Memory B cell (primary cell): ENCODE measurements at places on chromosomes 11 and 22.

- no peak overlapping the region for H3K4me3 ChIP-seq
- H3K27me3 ChIP-seq: peaks cover 2% of the 10 kb centered on the region
- H3K27ac ChIP-seq: no peak overlapping the region
- no peaks in the 10 kb centered on the region for H3K4me1 ChIP-seq
- no peak for DNase-seq
- H3K36me3 ChIP-seq: no peaks in the 10 kb centered on the region
These were observed 6.8 kb upstream of the DEUP1 start for GRCh38 chr11:93323747-93324146.

GRCh38 chr11:63443714-63444113 lies 47.3 kb downstream of the PLAAT5 start:
- no peak for DNase-seq
- H3K4me1 ChIP-seq: no peaks in the 10 kb centered on the region
- H3K36me3 ChIP-seq: no peaks in the 10 kb centered on the region
- no peak overlapping the region for H3K4me3 ChIP-seq
- peaks cover 11% of the 10 kb centered on the region for H3K27me3 ChIP-seq

DNA sequence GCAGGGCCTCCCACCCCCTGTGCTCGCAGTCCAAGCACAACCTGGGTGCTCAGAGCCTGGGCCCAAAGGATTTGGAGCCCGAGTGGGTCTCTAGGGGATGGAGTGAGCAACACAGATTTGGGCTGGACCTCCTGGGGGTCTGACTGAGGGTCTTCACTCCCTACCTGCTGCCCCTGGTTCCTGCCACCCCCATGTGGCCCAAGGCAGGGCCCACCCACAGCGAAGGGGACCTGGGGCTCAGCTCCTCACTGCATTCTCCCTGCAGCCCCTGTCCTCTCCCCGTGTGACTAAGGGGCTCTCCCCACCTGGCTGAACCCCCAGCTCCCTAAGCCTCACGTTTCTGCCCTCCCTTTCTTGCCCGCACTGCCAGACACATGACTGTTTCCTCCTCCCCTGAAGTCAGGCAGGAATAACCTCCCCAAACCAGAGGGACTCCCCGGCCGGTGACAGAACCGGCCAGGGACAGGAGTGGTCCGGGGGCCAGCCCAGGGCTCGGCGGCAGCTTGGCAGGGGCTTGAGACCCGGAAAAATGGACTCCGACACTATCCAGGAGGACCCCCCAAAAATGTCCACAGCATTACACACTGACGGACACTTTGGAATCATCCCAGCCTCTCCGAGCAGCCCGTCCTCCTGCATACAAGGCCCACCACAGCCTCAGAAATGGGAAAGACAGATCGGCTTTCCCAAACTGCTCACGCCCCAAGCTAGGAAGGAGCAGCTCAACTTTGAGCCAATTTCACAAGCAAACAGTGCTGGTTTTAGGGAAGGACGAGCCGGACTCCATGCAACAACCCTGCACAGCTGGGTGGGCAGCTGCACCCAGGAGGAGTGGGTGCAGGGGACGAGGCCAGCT lies 57.8 kb downstream of the BRD1 start:
- no peaks in the 10 kb centered on the region for H3K4me1 ChIP-seq
- H3K27ac ChIP-seq: no peak overlapping the region
- DNase-seq: no peak
- H3K27me3 ChIP-seq: no peaks in the 10 kb centered on the region

GRCh38 chr11:31529189-31529588 lies 19.6 kb downstream of the ELP4 start:
- H3K36me3 ChIP-seq: peaks cover 22% of the 10 kb centered on the region
- H3K27me3 ChIP-seq: no peaks in the 10 kb centered on the region
- H3K27ac ChIP-seq: no peak overlapping the region

DNA sequence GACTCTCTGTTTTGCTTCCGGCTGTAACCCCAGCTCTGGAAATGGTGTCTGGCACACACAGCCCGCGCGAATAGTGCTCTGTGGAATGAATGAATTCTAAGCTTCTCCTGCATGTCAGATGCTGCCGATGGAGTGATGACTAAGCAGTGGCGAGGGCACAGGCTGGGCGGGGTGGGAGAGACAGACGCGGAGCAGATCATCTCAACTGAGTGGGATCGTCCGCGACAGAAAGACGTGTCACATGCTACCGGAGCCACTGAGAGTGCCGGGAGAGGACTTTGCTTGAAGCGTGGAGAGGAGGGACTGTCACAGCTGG lies 334.5 kb downstream of the CTTN start:
- H3K27me3 ChIP-seq: peaks cover 3% of the 10 kb centered on the region
- H3K4me1 ChIP-seq: no peaks in the 10 kb centered on the region
- no peak overlapping the region for H3K27ac ChIP-seq

DNA sequence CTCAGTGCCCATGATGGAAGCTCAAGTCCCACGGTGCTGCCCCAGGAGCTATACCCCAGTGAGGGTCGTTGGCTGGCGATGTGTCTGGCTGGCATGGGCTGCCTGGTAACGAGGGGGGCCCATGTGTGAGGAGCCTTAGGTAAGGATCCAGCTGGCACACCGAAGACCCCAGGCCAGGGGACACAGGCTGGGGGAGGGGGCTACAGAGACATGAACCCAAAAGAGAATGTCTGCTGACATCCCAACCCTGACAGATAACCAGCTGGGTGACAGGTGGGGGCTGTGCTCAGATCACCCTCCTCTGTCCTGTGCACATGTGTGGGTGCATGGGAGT lies 39.2 kb downstream of the RTN4R start:
- H3K27ac ChIP-seq: no peak overlapping the region
- H3K4me1 ChIP-seq: no peaks in the 10 kb centered on the region
- H3K27me3 ChIP-seq: peaks cover 5% of the 10 kb centered on the region
- H3K36me3 ChIP-seq: no peaks in the 10 kb centered on the region
- H3K4me3 ChIP-seq: no peak overlapping the region
- DNase-seq: no peak

- no peak overlapping the region for H3K27ac ChIP-seq
- peaks cover 21% of the 10 kb centered on the region for H3K36me3 ChIP-seq
- no peak for DNase-seq
- no peak overlapping the region for H3K4me3 ChIP-seq
These were observed 251.2 kb downstream of the BRD1 start for GRCh38 chr22:49576241-49577141.

- no peak overlapping the region for H3K27ac ChIP-seq
- H3K36me3 ChIP-seq: no peaks in the 10 kb centered on the region
- peaks cover 8% of the 10 kb centered on the region for H3K27me3 ChIP-seq
- no peak overlapping the region for H3K4me3 ChIP-seq
- DNase-seq: no peak
These were observed 16.7 kb upstream of the SYT12 start for GRCh38 chr11:67006029-67006884.

GRCh38 chr11:33214187-33214586 lies 43.0 kb upstream of the HIPK3 start:
- H3K36me3 ChIP-seq: peaks cover 2% of the 10 kb centered on the region
- H3K27me3 ChIP-seq: peaks cover 10% of the 10 kb centered on the region
- H3K4me3 ChIP-seq: no peak overlapping the region
- no peak overlapping the region for H3K27ac ChIP-seq

DNA sequence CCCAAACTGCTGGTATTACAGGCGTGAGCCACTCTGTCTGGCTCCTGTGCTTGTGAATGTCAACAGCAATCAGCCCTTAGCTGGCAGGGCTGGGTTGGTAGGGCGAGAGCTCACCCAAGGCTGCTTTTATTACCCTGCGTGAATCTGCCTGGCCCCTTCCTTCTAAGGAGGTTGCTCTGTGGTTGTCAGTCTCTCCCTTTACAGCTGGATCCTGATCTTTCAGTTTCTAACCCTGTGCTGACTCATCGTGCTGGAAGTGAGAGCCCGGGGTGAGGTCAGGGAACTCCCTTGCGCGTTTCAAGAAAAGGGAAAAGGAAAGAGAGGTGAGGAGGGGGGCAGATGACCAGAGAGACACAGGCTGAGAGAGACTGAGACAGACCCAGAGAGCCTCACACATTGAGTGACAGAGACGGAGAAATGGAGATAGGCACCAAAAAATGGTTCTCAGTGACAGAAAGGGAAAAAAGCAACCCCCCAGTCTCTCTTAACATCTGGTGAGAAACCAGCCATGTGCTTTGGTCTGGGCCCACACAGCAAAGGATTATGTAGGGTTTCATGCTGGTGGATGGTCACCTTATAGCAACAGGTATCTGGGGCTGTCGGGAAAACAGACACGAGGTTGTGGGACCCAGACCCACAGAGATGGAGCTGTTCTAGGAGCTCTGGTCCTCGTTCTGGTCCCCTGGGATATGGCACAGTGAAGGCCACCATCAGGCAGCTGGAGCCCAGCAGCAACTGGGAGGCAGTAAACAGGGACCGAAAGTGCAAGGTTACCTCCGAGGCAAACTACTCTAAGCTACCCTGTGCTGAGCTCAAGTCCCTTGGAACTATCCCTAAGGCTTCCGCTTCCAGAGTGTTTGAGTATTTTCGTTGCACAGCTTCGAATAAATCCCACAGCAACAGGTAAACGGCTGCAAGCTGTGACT lies 2.5 kb downstream of the TCN2 start:
- H3K27me3 ChIP-seq: peaks cover 4% of the 10 kb centered on the region
- H3K36me3 ChIP-seq: no peaks in the 10 kb centered on the region
- peaks cover 23% of the 10 kb centered on the region for H3K4me1 ChIP-seq

DNA sequence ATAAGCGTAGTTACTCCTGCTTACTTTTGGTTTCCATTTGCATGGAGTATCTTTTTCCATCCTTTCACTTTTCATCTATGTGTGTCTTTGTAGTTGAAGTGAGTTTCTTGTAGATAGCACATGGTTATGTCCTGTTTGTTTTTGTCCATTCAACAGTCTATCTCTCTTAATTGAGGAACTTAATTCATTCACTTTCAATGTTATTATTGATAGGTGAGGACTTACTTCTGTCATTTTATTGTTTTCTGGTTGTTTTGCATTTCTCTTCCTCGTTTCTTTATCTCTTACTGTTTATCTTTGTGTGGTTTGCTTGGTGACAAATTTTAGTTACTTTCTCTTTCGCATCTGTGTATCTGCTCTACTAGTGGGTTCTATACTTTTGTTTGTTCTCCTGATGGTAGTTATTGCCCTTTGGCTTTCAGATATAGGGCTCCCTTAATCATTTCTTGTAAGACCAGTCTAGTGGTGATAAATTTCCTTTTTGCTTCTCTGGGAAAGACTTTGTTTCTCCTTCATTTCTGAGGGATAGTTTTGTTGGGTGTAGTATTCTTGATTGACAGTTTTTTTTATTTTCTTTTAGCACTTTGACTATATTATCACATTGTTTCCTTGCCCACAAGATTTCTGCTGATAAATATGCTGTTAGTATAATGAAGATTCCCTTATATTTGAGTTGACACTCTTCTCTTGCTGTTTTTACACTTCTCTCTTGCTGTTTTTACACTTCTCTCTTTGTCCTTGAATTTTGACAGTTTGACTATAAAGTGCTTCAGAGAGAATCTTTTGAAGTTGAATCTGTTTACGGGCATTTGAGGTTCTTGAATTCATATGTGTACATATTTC lies 9.0 kb upstream of the RAG1 start:
- H3K36me3 ChIP-seq: no peaks in the 10 kb centered on the region
- peak overlapping the region; percentile 1 for H3K4me3 ChIP-seq
- H3K4me1 ChIP-seq: peaks cover 3% of the 10 kb centered on the region
- peaks cover 7% of the 10 kb centered on the region for H3K27me3 ChIP-seq

DNA sequence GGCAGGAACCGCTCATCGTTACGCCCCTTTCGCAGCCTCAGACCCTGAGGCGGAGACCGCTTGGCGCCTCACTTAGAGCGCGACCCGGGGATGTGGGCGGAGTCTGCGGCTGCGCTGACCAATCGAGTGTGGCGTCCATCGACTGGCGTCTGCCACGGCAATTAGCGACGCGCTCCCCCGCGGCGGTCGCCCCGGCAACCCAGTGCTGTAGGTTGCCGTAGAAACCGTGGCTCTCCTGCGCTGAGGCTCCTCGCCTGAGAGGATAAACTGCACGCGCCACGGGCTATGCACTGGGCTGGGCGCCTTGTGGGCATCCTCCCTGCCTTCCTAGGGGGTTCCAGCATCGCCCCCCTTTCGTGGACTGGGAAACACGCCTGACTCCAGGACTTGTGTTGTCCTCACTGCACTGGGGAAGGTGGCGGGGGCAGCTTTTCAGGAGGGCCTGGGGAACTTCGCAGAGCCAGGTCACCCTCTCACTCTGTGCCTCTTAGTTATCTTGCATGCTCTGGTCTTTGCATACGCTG lies 701 bp upstream of the P2RX6 start:
- H3K27me3 ChIP-seq: no peaks in the 10 kb centered on the region
- no peaks in the 10 kb centered on the region for H3K36me3 ChIP-seq
- peak; percentile 78 for DNase-seq
- peak overlapping the region; percentile 88 for H3K4me3 ChIP-seq

DNA sequence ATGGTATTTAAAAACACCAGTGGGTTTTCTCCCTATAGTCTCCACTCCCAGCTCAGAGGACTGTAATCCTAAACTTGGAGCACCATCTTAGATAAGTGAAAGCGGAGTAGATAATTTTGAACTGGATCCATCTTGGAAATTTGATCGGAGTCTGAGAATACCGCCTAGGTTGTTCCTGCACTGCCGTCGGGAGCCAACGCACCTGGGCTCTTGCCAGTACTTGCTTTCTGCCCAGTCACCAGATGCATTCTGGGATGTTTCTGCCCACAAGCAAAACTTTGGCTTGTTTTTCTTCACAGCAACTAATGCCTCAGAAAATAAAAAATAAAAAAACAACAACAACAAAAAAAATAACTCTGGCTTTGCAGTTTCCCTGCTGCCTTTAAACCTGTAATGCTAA lies 113.0 kb upstream of the MTMR2 start:
- peaks cover 12% of the 10 kb centered on the region for H3K4me1 ChIP-seq
- H3K4me3 ChIP-seq: no peak overlapping the region
- no peak overlapping the region for H3K27ac ChIP-seq

- H3K36me3 ChIP-seq: peaks cover 5% of the 10 kb centered on the region
- no peak overlapping the region for H3K27ac ChIP-seq
- H3K27me3 ChIP-seq: no peaks in the 10 kb centered on the region
- H3K4me3 ChIP-seq: no peak overlapping the region
- no peak for DNase-seq
These were observed 43.7 kb downstream of the GDPD5 start for GRCh38 chr11:75481922-75482606.

DNA sequence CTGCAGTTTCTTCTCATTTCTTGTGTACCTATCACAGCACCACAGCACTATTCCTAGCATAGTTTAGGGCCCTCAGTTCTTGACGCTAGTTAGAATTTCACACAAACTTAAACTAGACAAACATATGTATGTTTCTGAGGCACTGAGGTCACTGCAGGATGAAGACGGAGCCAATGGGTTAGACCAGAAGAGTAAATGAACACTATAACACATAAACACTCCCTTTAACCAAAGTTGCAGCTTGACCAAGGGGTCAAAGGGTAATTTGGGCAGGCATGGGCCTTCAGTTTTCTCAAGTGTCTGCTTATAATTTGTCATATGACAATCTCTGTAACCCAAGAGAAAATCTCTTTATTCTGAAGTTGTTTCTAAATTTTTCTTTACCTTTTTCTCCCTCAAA lies 12.9 kb upstream of the HBE1 start:
- no peak overlapping the region for H3K27ac ChIP-seq
- no peaks in the 10 kb centered on the region for H3K36me3 ChIP-seq
- no peak for DNase-seq
- no peaks in the 10 kb centered on the region for H3K4me1 ChIP-seq
- no peak overlapping the region for H3K4me3 ChIP-seq

DNA sequence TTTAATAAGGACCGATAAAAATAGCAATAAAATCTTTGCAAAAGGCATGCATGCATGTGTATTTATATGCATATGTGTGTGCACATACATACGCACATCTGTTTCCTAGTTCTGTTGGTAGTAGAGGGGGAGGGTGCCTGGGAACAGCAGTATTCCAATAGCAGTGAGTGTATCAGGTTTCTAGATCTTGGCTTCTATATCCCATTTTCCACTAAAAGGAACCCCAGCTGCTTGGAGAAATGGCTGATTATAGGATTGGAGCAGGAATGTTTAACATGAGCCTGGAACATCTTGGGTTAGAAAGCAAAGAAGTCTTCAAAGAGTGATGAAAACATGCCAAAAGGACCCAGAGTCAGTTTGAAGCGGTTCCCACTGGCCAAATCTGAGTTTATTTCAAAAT lies 21.0 kb downstream of the TNRC6B start:
- no peaks in the 10 kb centered on the region for H3K27me3 ChIP-seq
- H3K4me1 ChIP-seq: peaks cover 46% of the 10 kb centered on the region
- peaks cover 17% of the 10 kb centered on the region for H3K36me3 ChIP-seq
- peak overlapping the region; percentile 76 for H3K27ac ChIP-seq
